ENCODE measurements at places on chromosomes 3 and 15.

DNA sequence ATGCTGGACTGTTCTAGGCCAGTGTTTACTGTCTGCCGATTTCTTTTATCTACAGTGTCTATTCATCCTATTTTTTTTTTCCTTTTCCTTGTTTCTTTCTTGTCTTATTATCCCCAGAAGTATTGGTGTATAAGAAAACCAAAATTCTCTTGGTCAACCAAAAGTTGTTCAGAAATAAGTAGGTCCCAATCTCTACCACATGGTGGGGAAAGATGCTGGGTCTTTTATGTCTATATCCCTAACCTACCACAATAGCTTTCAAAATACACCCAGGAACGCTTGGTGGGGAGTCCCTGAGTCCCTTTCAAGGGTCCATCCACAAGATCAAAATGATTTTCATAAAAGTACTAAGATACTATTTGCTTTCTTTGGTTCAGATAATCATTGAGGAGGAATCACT is 225.6 kb downstream of the CLSTN2 start:
- no peak for DNase-seq

DNA sequence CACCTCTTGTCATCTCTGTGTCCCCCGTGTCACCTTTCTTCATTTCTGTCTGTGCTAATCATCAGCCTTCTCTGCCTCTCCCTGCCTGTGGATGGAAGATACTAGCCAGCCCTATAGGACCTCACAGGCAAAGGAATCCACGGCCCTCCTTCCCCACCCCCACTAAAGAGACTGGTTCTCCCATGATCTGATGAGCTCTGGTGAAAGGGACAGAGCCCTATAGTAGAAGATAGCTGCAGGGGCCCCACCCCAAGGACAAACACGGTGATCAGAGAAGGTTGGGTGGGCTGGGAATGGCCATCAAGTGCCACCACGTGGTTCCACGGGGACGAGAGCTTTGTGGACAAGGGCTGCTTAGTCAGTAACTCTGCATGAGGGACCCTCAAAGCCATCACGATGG is 27.8 kb upstream of the RASA2 start:
- peak; percentile 10 for DNase-seq

DNA sequence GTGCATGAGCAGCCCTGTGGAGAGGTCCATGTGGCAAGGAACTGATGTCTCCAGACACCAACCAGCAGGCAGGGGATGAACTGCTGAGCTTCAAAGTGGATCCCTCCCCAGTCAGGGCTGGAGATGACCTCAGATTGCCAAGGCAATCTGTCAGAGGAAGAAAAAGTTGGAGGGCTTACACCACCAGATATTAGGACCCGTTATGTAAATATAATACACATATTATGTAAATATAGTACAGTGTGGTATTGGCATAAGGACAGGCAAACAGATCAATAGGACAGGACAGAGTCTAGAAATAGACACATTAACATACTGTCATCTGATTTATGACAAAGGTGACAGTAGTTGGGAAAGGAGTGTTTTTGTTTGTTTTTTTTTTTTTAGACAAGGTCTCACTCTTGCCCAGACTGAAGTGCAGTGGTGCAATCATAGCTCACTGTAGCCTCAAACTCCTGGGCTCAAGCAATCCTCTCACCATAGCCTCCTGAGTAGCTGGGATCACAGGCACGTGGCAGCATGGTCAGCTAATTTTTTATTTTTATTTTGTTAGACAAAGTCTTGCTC is 18.0 kb upstream of the RAB7A start:
- DNase-seq = no peak

- no peak for DNase-seq
Measured at GRCh38 chr3:62049033-62049432, 324.3 kb downstream of the FEZF2 start.

GRCh38 chr3:195209083-195209846 is 61.7 kb downstream of the XXYLT1 start:
- DNase-seq = no peak

DNA sequence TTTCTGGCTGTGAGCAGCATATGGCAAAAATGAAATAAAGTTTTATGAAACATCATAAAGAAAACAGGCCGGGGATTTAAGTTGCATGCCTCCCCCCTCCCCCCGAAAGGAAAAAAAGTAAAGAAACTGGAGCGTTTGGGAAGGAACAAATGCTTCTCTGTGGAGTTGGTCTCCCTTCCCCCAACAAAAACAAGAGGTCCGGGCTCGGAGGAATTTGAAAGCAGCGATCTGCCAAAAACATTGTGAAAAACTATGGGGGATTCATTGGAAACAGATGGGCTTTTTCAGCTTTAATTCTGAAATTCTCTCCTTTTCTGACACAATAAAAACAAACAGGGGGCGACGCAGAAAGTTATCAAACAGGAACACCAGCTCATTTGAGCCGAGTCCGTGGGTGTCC is 17.0 kb downstream of the RGMA start:
- DNase-seq = no peak

DNA sequence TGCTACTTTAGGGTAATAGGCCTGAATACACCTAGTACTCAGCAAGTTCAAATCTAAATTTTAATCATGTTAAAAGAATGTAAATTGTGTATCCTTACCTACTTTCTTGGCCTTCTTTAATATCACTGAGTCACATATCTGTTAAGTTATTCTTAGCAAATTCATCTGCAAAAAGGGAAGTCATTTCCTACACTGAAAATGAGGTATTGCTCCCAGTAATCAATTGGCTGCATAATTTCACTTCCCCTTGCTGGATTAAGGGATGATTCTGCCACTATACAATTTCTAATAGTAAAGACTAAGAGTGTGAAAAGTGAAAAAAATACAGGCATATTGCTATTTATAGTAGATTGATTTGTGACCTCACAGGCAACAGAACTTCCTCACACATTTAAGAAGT is 47.8 kb downstream of the CCDC54 start:
- no peak for DNase-seq

DNA sequence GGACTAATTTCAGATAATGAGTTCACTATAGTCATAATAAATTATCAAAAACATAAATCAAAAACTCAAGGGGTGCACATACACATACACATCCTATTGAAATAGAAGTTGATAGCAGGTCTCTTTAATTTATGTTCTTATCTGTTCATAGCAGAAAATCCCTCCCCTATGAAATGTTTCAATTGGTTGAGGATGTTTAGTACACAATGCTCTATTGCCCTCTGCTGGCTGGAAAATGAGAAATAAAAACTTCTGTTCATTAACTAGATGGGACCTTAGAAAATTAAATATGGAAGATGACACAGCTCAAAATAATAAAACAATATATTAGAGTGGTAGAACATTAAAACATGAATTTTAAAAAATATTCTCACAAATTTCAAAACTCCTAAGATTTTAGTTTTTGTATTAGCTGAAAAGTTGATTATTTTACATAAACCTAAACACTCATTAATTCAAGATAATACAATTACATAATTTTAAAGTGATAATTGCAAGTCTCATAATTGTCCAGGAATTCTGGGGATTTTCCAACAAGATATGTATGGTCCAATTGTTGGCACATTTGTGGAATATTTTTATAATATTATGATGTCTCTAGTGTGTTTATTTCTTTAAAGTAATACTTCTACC is 735.0 kb downstream of the ROBO1 start:
- DNase-seq = no peak

- DNase-seq = no peak
Measured at GRCh38 chr3:141804778-141805639, 41.8 kb downstream of the GRK7 start.

- peak; percentile 63 for DNase-seq
Measured at GRCh38 chr15:70095408-70096214, 2.1 kb downstream of the TLE3 start.

GRCh38 chr3:54349231-54349652 is 226.9 kb downstream of the CACNA2D3 start:
- no peak for DNase-seq
